Activated T-helper 1 cell treated with anti-CD3 and anti-CD28 coated beads, Interleukin-2, amount 50 U/mL, for 16 hours (primary cell): ENCODE measurements at places on chromosomes 3 and 15.

DNA sequence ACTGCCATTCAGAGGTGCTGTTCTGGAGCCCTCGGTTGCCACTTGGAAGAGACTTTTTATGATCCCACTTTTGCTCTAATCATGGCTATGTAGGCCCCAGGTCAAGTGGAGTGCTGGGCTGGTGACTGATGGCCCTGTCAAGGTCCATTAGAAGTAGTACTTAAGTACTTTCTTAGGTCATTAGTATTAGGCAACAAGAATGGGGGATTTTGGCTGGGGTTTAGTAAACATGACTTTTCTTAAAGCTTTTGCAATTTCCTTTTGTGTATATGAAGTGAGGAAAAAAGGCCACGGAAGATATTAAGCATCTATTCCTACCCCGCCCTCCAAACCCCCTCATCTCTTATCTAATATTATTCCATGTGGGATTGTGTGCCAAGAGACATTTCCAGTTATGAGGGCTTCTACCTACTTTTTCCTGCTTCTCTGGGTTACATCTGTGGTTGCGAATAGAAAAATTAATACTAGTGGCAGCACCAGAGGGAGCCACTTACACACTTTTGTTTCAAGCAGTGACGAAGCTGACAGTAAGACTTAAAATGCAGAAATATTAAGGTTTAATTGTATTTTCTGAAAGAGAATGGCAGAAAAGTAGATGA lies 13.9 kb downstream of the NLGN1 start:
- DNase-seq: no peak

DNA sequence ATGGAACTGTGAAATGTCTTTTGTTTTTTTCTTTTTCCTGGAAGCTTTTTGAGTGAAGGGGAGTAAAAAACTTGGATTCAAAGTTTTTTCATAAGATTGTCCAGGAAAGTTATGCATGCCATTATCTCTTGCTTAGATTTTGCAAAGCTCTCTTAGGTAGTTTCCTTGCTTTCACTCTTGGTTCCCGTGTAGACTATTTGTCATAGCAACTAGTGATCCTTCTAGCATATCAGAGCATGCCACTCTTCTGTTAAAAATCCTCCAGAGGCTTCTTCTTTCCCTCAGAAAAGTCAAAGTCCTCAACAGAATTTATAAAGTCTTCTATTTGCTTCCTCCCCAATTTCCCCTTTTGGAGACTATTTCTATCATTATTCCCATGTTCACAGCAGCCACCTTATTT lies 21.1 kb downstream of the GTF2E1 start:
- no peak for DNase-seq

DNA sequence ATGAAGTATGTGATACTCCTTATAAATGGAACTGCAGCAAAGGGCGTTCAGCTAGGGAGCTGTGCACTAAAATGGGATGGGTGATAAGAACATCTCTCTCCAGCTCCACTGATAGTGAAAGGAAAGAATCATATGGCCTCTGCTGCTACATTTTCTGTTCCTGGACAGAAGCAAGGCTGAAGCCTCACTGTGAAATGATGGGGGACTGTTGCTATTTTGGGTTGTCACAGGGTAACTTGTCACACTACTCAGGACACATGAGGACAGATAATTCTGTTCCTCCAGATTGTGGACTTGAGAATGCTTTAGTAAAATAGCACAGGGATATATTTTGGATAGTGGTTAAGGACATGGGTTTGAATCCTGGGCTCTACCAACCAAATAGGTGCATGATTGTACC lies 423.6 kb downstream of the FHIT start:
- DNase-seq: no peak

DNA sequence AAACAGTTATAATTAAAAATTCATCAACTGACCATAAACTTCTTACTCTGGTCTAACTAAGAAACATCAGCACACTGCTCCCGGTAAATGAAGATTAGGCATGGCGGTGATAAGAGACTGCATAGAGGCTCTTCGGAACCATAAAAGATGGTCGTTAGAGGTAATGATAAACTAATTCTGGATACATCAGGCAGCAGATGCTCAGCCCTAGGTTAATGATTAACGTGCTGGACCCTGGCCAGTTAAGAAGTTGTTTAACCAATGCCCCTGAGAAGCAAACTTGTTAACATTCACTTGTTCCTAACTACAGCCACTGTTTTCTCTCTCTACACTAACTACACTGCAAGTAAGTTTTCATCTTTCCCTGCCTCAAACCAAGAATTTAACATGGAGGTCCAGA lies 111.5 kb downstream of the PDZRN3 start:
- DNase-seq: no peak

- DNase-seq: no peak
These were observed 56.8 kb upstream of the NANOGP8 start for GRCh38 chr15:35141743-35142471.

GRCh38 chr15:75349851-75350588 lies 3.2 kb downstream of the NEIL1 start:
- peak; percentile 51 for DNase-seq

GRCh38 chr3:177680472-177680821 lies 483.2 kb upstream of the TBL1XR1 start:
- no peak for DNase-seq

DNA sequence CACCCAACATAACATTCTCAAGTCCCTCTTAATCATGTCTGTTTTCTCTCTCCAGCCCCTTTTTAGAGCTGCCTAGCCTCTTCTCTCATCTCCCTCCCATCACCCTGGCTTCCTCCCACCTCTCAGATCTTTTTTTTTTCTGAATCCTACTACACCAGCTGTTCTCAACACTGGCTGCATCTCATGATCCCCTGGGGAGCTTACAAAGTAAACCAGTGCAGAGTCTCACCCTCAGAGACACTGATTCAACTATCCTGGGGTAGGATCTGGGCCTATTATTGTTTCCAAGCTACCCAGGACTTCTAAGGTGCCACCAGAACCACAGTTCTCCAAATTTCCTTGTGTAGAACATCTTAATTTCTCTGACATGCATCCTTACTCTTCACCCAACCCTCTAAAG lies 50.3 kb upstream of the ACAN start:
- no peak for DNase-seq
